Naive thymus-derived CD4-positive, alpha-beta T cell (primary cell): ENCODE measurements at places on chromosomes 3 and 15. TPM values are rescaled to one million over a fixed set of nuclear protein-coding genes. Genes with fewer than 3 reads are reported as not detected.

The IQCB1 gene
- total RNA-seq, result 41.9 TPM

- peaks cover 40% of the 10 kb centered on the region for H3K4me1 ChIP-seq
- H3K27ac ChIP-seq, result no peak overlapping the region
- no peak overlapping the region for H3K4me3 ChIP-seq
- peaks cover 4% of the 10 kb centered on the region for H3K36me3 ChIP-seq
- no peak for DNase-seq
- H3K27me3 ChIP-seq, result no peaks in the 10 kb centered on the region
Measured at GRCh38 chr3:16496408-16497222, 16.9 kb downstream of the RFTN1 start.

The FOXB1 gene
- total RNA-seq, result 0.89 and 0.97 TPM in 2 replicates

GRCh38 chr3:40930131-40930538, 269.2 kb upstream of the CTNNB1 start:
- H3K4me3 ChIP-seq, result no peak overlapping the region
- DNase-seq, result no peak
- H3K36me3 ChIP-seq, result no peaks in the 10 kb centered on the region
- no peak overlapping the region for H3K27ac ChIP-seq

DNA sequence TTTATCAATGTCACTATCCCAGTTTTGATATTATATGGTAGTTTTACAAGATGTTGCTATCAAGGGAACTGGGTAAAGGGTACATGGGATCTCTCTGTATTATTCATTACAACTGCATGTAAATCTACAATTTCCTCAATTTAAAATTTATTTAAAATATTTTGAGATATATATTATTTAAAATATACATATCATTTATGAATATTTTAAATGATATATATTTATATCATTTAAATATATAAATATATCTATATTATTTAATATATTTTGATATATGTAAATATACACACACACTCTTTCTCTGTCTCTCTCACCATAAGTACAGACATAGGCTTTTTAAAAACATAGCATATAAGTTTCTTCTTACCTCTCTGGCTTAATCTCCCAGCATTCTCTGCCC, 104.7 kb downstream of the TP63 start:
- no peaks in the 10 kb centered on the region for H3K4me1 ChIP-seq
- H3K36me3 ChIP-seq, result no peaks in the 10 kb centered on the region
- no peaks in the 10 kb centered on the region for H3K27me3 ChIP-seq
- no peak for DNase-seq
- no peak overlapping the region for H3K4me3 ChIP-seq
- no peak overlapping the region for H3K27ac ChIP-seq
